Large intestine (tissue), 12 donors: ENCODE measurements at places on chromosomes 1 and 21.
A peak's percentile ranks its signal among the peaks of the same experiment; 100 is the strongest.

- DNase-seq, result peak; percentile 79
Observed at GRCh38 chr1:229252228-229252984, 18.5 kb upstream of the RAB4A start.

- DNase-seq, result no peak
Observed at GRCh38 chr1:9260059-9260766, 25.6 kb downstream of the H6PD start.

DNA sequence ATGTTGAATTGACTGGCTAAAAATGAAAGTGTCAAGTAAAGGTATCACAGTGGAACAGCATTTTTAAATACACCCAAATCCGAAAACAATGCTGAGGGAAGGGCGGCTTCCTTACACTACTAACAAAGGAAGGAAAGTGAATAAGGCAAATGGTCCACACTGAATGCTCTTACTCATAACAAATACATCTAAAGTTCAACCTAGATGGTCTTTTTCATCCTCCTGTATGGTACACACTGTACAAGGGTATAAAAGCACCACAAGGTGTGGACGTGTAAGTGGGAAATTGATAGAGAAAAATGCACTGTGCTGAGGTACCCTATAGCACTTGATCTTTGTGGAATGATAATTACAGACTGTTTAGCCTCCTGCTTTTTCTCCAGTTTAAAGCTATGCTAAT is 7.1 kb upstream of the PALMD start:
- no peak for DNase-seq

DNA sequence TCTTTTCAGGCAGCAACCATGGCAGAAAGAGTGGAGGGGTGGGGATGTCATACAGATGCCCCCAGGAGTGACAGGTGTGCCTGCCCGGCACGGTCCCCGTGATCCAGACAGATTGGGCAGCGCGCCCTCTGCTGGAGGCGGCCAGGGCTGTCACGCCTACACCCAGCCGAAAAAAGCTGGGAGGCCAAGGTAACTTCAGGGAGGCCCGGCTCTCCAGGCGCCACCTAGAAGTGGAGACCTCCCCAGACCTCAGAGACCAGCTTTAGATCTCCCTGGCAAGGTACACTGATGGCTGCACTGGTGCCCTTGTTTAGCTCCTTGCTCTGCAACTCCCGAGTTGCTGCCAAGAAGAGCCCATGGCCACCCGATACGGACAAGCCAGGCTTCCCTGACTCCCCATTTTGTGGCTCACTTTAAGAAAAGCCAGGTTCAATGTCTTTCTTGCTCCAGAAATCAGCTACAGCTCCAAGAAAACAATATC is 6.6 kb downstream of the GOLT1A start:
- DNase-seq, result peak; percentile 52

DNA sequence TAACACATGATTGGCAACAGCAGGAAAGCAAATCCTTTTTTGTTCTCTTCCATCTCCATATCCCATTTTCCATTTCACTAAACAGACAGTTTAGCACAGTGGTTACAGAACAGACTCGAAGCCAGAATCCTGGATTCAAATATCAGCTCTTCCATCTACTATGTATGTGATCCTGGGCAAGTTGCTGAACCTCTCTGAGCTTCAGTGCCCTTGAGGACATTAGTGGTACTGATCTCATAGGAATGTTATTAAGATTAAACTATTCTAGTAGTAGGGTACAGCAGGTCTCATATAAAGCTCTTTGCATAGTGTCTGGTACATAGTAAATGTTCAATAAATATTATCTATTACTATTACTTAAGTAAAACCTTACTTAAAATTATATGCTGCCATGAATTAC is 13.8 kb upstream of the HHIPL2 start:
- no peak for DNase-seq

- DNase-seq, result no peak
Observed at GRCh38 chr1:234617986-234618736, 8.2 kb upstream of the IRF2BP2 start.

- DNase-seq, result no peak
Observed at GRCh38 chr1:182752077-182752988, 37.2 kb upstream of the NPL start.

DNA sequence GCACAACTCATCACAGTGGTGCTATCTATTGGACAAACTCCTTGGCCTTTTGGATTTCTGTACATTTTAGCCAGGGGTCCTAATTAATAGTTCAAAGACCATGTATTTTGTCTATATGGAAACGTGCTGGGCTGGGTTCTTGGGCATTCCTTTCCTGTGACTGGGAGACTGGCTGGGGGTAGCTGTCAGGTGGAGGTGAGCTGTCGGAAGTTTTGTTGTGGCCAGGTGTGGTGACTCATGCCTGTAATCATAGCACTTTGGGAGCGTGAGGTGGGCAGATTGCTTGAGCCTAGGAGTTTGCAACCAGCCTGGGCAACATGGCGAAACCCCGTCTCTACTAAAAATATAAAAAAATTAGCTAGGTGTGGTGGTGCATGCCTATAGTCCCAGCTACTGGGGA is 392.4 kb downstream of the RPS6KC1 start:
- DNase-seq, result no peak

DNA sequence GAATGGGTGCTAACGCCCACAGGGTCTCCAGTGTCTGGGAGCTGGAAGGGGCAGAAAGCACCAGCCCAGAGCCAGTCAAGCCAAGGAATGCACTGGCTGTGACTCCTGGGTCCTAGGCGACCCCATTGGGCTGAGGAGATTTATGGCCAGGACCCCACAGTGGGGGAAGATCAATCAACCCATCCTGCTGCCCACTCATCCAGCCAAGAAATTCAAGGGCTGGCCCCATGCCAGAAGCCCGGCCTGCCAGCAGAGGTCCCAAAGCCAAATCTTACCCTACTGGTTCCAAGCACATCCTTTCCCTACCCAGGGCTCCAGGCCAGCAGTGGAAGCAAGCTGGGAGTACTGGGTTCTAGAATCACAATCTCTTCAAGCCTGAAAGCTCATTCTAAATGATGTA is 6.8 kb upstream of the PDZK1IP1 start:
- no peak for DNase-seq

- DNase-seq, result peak; percentile 46
Observed at GRCh38 chr1:81804312-81804711, 3.6 kb downstream of the ADGRL2 start.

GRCh38 chr1:197915260-197915861 is 1.8 kb upstream of the LHX9 start:
- DNase-seq, result no peak

GRCh38 chr1:20051218-20051829 is 18.7 kb upstream of the PLA2G5 start:
- DNase-seq, result no peak
